H54 (cell line): ENCODE measurements at places on chromosomes 16 and 17.

GRCh38 chr16:23320693-23321092, 18.6 kb downstream of the SCNN1B start:
- no peak for DNase-seq

- no peak for DNase-seq
Observed at GRCh38 chr16:72612256-72612655, 435.7 kb downstream of the ZFHX3 start.

GRCh38 chr16:50464325-50465290, 83.6 kb upstream of the NKD1 start:
- no peak for DNase-seq

GRCh38 chr17:80474231-80474960, 2.0 kb downstream of the NPTX1 start:
- peak; percentile 63 for DNase-seq

DNA sequence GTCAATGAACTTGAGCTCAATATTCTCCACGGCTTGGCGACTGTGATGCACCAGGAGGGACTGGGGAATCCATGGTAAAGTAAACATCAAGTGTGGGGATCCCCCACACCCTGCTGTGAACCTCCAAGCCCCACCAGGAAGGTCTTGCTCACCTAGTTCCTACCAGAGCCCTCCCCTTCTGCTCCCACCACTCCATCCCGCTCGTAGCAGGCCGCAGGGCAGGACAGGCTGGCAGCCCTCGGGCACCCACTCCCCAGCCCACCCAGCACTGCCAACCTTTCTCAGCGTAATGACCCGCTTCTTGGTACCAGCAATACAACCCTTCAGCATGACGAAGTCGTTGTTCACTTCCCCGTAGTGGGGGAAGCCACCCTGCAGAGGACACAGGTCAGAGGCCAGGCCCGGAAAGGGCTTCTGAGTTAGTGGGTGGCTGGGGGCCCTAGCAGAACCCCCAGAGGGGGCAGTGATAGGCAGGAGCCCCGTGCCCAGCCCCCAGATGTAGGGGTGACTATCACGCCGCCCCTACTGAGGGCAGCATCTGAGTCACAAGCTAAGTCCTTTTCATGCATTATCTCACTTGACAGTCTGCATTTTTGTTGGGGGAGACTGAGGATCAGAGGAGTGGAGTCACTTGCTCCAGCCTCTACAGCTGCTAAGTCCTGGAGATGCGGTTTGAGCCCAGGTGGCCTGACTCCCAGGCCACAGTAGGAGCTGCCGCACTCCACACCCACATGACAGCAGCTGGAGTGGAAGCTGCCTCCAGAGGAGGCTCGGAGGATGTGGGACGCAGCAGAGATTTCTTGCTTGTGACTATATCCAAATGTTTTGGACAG, 2.8 kb upstream of the MSRB1 start:
- no peak for DNase-seq
